KBM-7 (cell line): ENCODE measurements at places on chromosomes 3 and 15.
A peak's percentile ranks its signal among the peaks of the same experiment; 100 is the strongest.

GRCh38 chr3:138412821-138413551 is 21.4 kb upstream of the ESYT3 start:
- peak; percentile 26 for DNase-seq

DNA sequence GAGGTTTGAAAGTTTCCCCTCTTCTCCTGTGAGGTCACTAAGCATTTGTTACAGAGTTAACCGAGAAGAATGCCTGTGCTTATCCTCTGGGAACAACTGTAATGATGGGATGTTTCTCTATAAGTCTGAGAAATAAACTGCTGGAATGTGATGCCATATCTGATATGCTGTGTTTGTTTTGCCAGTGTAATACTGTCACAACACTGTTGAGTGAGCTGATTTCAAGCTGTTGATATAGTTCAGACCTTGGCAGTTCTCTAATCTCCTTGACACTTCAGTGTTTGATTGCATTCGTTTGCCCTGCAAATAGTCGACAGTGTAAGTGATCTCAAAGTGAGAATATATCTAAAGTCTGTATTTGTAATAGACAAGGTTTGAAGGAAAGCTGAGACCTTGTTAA is 73.3 kb downstream of the PTPRG start:
- no peak for DNase-seq

GRCh38 chr15:68818066-68818768 is 2.5 kb downstream of the ANP32A start:
- DNase-seq, result peak; percentile 88

DNA sequence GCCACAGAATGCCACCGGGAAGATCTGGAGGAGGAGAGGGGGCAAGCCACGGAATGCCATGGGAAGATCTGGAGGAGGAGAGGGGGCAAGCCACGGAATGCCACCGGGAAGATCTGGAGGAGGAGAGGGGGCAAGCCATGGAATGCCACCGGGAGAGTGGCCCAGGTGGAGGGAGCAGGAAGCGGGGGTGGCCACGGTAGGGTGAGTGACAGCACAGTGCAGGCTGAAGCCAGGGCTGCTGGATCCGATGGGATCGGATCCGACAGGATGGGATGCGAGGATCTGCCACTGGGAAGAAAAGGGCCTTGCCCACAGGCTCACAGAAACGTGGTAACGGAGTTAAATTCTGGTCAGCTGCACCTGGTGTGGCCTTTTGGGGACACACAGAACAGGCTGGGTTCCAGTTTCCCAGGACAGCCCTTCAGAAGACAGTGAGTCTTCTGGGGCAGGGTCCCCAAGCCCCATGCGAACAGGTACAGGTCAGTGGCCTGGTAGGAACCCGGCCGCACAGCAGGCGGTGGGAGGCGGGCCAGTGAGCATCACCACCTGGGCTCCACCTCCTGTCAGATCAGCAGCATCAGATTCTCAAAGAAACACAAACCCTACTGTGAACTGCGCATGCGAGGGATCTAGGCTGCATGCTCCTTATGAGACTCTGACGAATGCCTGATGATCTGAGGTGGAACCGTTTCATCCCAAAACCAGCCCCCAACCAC is 58.8 kb downstream of the XXYLT1 start:
- no peak for DNase-seq

DNA sequence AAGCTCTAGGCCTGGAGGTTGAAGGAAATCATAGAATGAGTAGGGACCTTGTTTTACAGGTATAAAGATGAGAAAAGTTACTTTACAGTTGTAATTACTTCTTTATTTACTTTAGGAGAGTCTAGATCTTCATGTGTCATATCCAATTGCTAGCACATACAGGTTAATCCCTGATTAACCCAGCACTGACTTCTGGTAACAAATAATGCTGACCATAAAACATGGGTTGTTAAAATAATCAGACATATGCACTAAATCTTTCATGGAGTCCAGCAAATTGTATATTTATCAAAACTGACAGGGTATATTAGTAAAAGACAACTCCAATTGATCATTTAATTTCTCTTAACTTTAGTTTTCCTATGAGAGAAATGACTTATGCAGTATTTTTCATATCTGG is 245.2 kb downstream of the NFKBIZ start:
- no peak for DNase-seq

DNA sequence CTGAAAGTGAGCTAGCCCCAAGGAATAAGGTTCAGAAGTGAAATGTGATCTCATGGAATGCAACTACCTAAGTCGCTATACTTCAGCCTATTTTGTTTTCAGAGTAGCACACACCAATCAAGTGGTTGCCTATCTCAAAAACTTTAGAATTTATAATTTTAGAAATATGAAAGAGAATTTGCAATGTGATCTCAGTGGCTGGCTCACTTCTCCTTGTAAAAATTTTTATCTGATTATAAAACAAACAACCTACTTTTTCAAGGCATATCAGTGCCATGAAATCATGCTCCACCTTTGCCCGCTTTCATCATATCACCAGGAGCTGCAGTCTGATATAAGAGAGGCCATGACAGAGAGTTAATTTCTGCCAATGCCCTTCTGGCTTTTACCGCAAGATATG is 47.3 kb downstream of the CLDN11 start:
- no peak for DNase-seq

DNA sequence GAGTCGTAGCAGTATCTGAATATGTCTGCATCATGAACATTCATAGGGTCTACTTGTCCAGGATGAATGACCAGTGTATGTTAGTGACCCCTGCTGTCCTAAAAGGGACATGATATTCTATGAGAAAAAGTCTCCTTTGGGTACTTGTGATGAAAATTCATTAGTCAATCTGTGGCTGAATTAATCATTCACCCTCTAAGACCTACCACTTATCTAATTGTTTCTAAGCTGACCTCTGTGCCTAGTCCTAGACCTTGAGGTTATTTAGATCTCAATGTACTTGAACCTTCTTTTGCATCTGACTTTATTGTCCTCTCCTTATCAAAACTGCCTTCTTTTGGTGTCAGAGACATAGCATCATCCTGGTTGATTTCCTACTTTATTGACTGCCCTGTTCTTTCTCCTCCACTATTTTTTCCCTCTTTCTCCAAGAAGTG is 799.3 kb downstream of the DIPK2A start:
- peak; percentile 12 for DNase-seq
